ENCODE measurements at places on chromosomes 11 and 22.
A peak's percentile ranks its signal among the peaks of the same experiment; 100 is the strongest.

- H3K4me3 ChIP-seq: no peak overlapping the region
- H3K36me3 ChIP-seq: no peaks in the 10 kb centered on the region
- no peaks in the 10 kb centered on the region for H3K27me3 ChIP-seq
- H3K4me1 ChIP-seq: no peaks in the 10 kb centered on the region
These were observed 55.2 kb downstream of the SLC1A2 start for GRCh38 chr11:35363854-35364780.

- H3K36me3 ChIP-seq: no peaks in the 10 kb centered on the region
- H3K4me1 ChIP-seq: peaks cover 3% of the 10 kb centered on the region
- H3K27ac ChIP-seq: no peak overlapping the region
- DNase-seq: no peak
These were observed 556.3 kb upstream of the ANO3 start for GRCh38 chr11:25775603-25776002.

- peaks cover 34% of the 10 kb centered on the region for H3K4me1 ChIP-seq
- H3K36me3 ChIP-seq: no peaks in the 10 kb centered on the region
- H3K27ac ChIP-seq: peak overlapping the region; percentile 66
These were observed 26.9 kb upstream of the CBX7 start for GRCh38 chr22:39179401-39179827.

GRCh38 chr11:100630898-100631297 lies 56.2 kb upstream of the ARHGAP42 start:
- H3K4me3 ChIP-seq: no peak overlapping the region
- no peaks in the 10 kb centered on the region for H3K36me3 ChIP-seq
- H3K4me1 ChIP-seq: no peaks in the 10 kb centered on the region
- DNase-seq: no peak
- no peak overlapping the region for H3K27ac ChIP-seq

GRCh38 chr11:75242722-75243600 lies 2.4 kb downstream of the TPBGL start:
- no peaks in the 10 kb centered on the region for H3K36me3 ChIP-seq
- H3K4me3 ChIP-seq: peak overlapping the region; percentile 63
- no peak overlapping the region for H3K27ac ChIP-seq
- no peak for DNase-seq
- peaks cover 59% of the 10 kb centered on the region for H3K27me3 ChIP-seq
- peaks cover 14% of the 10 kb centered on the region for H3K4me1 ChIP-seq

- DNase-seq: peak; percentile 87
- peak overlapping the region; percentile 77 for H3K4me3 ChIP-seq
- no peaks in the 10 kb centered on the region for H3K36me3 ChIP-seq
- H3K27me3 ChIP-seq: peaks cover 71% of the 10 kb centered on the region
- no peak overlapping the region for H3K27ac ChIP-seq
- H3K4me1 ChIP-seq: peaks cover 25% of the 10 kb centered on the region
These were observed 52.3 kb downstream of the SLC22A12 start for GRCh38 chr11:64643256-64643881.

GRCh38 chr11:16404781-16405285 lies 48.5 kb upstream of the SOX6 start:
- peaks cover 41% of the 10 kb centered on the region for H3K4me1 ChIP-seq
- DNase-seq: no peak
- peaks cover 100% of the 10 kb centered on the region for H3K27me3 ChIP-seq
- H3K36me3 ChIP-seq: no peaks in the 10 kb centered on the region
- H3K27ac ChIP-seq: no peak overlapping the region

- no peaks in the 10 kb centered on the region for H3K36me3 ChIP-seq
- 0 out of 2 replicates have a peak, but pooled peaks cover 3% of the 10 kb centered on the region for H3K4me1 ChIP-seq
- no peak overlapping the region for H3K27ac ChIP-seq
- no peaks in the 10 kb centered on the region for H3K27me3 ChIP-seq
- H3K4me3 ChIP-seq: no peak overlapping the region
- DNase-seq: no peak
These were observed 54.9 kb downstream of the ZC3H12C start for GRCh38 chr11:110147962-110148709.

DNA sequence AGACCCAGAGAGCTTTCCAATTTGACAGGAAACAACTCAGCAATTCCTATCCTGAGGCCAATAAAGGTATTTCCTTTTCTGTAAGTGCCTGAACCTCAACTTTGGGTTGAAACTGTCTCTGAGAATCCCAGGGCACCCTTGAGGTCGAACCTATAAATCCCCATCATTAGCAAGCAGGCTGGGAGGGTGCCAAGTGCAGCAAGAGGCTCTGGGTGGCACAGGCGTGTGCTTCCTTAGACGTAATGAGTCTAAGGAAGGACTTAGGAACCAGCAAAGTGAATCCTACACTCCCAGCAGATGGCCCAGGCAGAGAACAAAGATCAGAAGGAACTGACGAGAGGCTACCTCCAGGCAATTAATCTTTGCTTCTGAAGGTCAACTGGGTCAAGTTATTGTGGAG lies 234.3 kb upstream of the NARS2 start:
- no peak overlapping the region for H3K4me3 ChIP-seq
- peaks cover 5% of the 10 kb centered on the region for H3K4me1 ChIP-seq
- no peak for DNase-seq
- no peaks in the 10 kb centered on the region for H3K27me3 ChIP-seq
- H3K36me3 ChIP-seq: no peaks in the 10 kb centered on the region

DNA sequence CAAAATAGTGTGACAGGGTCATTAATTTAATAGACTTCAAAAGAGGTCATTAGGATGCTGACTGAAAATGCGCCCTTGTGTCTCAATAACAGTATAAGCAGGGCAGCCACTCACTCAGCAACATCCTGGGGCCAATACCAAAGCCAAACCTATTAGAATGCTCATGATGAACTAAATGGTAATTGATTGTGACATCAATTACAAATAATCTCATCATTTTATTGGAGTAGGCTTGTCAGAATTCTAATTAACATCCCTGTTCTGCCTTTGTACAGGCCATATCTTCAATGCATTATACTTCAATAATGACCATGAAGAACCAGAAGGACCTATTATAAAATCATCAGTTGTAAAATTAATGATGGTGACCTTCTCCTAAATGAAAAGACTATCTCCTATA lies 64.2 kb downstream of the DNAJC24 start:
- no peak overlapping the region for H3K27ac ChIP-seq
- H3K4me1 ChIP-seq: no peaks in the 10 kb centered on the region
- no peak for DNase-seq
- no peaks in the 10 kb centered on the region for H3K27me3 ChIP-seq

- no peaks in the 10 kb centered on the region for H3K36me3 ChIP-seq
- H3K4me1 ChIP-seq: peaks cover 42% of the 10 kb centered on the region
- no peak overlapping the region for H3K27ac ChIP-seq
- no peak overlapping the region for H3K4me3 ChIP-seq
- no peak for DNase-seq
These were observed 11.7 kb downstream of the MSANTD2 start for GRCh38 chr11:124788521-124788920.

DNA sequence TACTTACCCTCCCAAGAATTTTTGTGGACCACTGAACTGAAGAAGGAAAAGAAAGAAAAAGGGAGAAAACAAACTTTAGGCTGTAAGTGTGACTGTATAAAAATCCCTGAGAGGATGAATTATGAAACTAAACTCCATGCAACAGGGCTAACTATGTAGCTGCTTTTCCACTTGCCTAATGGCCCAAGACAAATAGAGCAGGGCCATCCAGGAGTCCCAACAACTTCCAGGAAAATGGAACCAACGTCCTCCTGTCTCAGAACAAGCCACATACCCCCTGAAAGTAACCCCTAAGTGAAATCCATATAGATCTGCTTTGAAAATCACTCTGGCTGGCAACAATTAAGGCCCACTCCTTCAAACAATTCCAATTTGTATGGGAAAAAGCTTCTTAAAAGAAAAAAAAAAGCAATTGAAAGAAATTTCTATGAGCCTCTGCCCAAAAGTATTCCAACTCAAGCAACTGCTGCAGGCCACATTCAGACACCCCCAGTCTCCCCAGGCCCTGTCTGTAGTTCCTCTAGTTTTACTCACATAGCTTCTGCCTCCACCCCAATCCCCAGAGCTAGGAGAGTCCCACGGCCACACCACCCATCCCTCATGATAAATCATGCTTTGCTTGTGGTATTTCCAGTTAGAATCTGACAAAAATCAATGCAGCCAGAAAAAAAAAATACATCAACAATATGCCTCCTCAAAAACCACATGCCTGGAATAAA lies 12.7 kb downstream of the RBFOX2 start:
- peaks cover 47% of the 10 kb centered on the region for H3K4me1 ChIP-seq
- H3K27ac ChIP-seq: no peak overlapping the region
- H3K36me3 ChIP-seq: no peaks in the 10 kb centered on the region
- no peaks in the 10 kb centered on the region for H3K27me3 ChIP-seq
- H3K4me3 ChIP-seq: no peak overlapping the region

DNA sequence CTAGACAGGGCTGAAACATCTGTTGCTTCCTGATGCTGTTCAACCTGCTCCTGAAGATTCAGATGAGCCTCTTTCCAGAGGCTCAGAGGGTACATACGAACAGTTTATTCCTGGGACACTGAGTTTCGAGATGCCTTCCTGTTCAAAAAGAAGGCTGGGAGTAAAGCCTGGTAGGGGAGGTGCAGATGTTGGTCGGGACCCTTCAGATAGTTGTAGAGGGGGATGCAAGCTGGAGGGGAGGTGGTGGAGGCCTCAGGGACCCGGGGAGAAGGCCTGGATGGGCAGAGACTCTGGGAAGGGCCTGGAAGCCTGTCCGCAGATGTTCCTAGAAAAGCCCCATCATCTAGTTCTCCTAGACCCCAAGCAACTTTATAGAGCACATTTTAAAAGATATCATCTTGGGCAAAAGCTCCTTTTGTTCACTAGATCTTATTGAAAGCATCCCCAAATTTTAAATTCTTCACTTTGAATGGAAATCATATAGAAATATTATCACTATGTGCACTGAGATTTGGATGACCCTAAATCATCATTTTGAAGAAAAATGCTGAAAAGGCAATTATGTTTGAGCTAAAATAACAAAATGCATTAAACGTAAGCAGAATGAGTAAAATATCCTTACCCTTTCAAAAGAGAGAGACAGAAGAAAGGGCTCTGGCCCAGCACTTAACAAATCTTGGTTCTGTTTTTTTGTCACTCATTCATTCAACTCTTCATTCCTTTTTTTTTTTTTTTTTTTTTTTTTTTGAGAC lies 41.2 kb downstream of the RTL6 start:
- H3K4me1 ChIP-seq: no peaks in the 10 kb centered on the region
- no peak overlapping the region for H3K4me3 ChIP-seq
- H3K27me3 ChIP-seq: no peaks in the 10 kb centered on the region
- no peak for DNase-seq

DNA sequence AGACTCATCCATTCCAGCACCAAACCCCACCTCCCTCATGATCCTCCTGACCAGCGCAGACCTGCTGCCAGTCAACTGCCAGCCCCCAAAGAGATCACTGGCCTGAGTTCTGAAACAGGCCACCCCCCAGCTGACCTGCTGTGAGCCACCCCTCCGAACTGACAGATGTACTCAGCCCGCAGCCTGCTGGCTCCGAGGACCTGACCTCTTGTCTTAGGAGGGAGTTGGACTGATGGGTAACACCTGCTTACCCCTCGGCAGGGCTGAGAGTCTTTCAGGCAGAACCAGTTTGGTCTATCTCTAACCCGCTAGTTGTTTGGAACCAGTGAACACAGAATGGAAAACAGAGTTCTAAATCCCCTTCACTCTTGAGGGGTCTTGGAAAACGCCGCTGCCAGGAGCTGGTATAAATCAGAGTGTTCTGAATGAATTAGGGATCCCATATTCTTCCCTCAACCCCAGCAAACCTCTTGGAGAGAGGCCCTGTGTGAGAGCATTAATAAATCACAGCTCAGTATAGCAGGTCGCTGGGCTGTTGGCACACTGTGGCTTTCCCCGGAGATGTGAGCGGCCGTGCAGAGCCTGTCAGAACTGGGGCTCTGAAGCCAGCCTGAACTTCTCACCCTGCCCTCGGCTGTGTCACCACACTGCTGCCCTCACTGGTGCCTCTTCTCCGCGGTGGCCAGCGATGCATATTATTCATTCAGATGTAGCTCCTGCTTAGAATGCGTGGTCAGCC lies 165.1 kb upstream of the NCAM1 start:
- no peak overlapping the region for H3K27ac ChIP-seq
- no peak overlapping the region for H3K4me3 ChIP-seq
- H3K36me3 ChIP-seq: no peaks in the 10 kb centered on the region
- DNase-seq: no peak
- peaks cover 11% of the 10 kb centered on the region for H3K4me1 ChIP-seq

DNA sequence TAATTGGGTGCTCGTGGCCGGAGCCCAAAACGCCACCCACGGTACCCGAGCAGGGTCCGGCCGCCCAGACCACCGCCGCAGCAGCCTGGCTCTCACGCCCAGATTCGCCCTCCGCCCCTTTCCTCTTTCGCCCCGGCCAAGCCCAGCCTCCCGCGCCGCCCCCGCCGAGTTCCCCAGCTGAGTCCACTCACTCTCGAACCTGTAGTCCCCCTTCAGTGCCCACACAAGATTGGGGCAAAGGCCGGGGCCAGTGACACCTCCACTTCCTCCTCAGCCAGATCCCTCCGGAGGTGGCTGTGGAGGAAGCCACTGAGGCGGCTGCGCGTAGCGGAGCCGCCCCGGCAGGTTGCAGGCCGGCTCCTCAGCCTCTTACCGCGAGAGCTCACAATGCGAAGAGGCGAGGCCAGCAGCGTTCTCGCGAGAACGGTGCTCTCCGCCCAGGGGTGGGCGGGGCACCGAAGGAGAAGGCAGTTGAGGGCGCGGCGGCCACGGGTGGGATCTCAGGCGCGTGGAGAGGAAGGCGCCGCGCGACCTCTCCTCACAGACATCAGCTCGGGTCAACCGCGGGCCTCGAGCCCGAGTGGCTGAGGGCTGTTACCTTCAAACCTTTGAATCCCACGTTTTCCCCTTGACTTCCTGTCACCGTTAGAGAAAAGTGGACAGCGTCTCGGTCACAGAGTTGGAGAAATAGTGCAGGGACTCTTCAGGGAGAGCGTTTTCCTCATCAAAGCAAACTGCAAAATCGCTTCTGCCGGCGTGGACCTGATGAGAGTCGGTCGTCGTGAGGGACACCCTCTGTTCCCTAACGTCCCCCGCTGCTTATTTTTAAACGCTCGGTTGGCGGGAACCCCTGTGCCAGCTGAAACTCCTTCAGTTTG lies at the start of gene BTBD10:
Gene BTBD10, minus strand, starts transcription at position 322 of the 878 bp plus-strand sequence. CDS start 18,098 bp downstream, outside the sequence.
- DNase-seq: peak; percentile 96
- no peaks in the 10 kb centered on the region for H3K27me3 ChIP-seq
- peak within 1 kb of the TSS; percentile 78 for H3K27ac ChIP-seq
- peak within 1 kb of the TSS; percentile 88 for H3K4me3 ChIP-seq
- peaks cover 18% of the 10 kb centered on the region for H3K4me1 ChIP-seq

DNA sequence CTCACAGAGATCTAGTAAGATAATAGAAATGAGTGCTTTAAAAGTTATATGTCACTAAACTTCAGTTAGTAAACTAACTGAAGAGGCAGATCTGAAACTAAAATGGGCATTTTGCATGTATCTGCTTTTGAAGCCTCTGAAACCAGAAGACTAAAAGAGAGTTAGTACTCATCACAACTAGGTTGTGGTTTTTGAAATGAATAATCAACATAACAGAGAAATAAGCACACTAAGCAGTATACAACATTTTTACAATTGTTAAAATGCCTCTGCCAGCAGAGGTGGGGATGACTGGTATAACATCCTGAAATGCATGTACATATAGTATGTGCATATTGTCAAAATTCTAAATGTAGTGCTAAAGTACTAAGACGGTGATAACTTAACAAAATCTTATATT lies 564.5 kb downstream of the DLG2 start:
- H3K4me3 ChIP-seq: no peak overlapping the region
- no peaks in the 10 kb centered on the region for H3K4me1 ChIP-seq
- H3K36me3 ChIP-seq: no peaks in the 10 kb centered on the region
- DNase-seq: no peak

All from GM23338 (cell line).